ENCODE measurements at places on chromosomes 7 and 10.

DNA sequence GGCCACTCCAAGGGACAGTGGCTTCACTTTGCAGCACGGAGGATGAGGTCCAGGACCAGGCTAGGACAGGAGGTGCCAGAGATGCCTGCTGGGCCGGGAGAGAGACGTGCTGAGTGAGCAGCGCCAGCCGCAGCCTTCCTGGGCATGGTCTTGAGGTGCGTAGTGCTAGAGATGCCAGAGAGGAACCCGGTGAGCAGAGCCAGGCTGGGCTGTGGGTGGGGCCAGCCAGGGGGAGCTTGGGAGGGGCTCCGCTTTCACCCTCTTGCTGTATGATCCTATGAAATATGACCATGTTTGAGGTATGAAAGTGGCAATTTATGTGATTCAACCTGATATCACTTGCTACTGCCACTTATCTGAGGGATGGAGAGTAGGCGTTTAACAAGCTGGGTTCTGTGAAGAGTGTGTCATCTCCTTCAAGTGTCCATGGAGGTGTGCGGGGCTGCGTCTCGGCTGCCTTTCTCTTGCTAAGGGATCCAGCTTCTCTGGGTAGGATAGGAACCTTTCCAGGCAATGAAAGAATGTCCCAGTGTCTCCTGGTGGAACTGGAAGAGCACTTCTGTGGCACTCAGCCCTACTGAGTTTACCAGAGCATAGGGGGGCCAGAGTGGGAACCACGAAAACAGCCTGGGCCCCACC lies 518.4 kb upstream of the FOXK1 start:
- DNase-seq = no peak

DNA sequence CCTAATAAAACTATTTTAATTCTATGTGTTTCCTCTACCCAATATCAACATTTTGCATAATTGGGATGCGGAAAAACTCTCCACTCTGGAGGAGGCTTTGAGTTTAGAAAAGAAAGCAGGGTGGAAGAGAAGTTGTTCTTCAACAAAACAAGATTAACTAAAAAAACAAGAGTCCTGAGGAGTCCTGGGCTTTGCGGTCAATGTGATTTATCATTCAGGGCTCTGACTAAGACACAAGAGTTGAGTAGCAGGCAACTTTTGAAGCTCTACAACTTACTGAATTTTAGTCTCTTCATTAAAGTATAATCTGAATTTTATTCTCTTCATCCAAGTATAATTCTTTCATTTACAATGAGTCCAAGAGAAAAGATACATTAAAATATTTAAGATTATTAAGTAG lies 18.3 kb upstream of the TMEM26 start:
- no peak for DNase-seq

DNA sequence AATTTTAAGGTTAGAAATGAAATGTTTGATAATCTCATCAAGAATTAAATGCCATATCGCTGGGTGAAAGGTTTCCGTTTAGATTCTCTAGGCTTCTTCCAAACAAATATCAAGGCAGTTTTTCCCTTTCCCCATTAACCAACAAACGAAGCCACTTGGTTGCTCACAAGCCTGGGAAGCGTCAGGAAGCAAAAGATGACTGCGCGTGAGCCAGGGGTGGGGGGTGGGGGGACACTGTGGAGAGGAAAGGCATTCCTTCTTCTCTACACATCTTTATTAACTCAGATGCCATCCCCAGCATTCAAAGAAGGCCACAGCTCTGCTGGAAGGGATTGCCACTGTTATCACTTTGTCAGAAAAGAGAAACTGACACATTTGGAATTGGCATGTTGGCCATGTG lies 207.1 kb downstream of the TRIL start:
- DNase-seq = no peak

DNA sequence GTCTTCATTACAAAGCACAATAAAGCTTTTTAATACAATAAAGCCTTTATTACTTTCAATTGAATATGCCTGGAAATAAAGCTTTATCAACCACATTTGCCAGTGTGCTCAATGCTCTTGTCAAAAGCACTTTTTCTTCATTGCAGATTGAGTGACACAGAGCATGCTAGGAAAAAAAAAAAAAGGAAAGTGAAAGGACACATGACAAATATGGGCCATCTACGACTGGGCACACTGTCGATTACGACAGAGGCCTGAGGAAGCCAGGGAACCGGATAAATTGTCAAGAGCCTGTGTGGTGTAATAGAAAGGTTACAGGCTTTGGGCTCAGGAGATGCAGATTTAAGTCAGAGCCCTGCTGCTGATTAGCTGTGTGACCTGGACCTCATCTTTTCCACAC lies 84.8 kb upstream of the LRGUK start:
- no peak for DNase-seq

DNA sequence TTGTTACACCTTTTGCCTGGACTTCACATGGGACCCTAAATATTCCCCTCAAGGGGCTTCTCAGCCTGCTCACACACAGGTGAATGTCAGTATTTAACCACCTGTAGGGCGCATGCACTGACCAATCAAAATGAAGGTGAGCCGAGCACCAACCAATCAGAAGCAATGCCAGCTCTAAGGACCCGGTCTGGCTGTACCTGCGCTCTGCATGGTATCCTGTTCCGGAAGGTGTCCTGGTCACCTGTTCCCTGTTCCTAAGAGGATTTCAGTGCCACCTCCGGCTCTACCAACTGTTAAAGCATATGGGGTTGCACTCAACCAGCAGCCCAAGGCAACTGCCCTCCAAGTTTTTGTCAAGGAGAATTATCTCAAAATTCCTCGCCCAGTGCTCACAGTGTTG lies 18.4 kb upstream of the CALN1 start:
- no peak for DNase-seq

- no peak for DNase-seq
Measured at GRCh38 chr7:70177166-70177565, 578.9 kb downstream of the AUTS2 start.

GRCh38 chr10:114367351-114368056 lies 36.8 kb downstream of the AFAP1L2 start:
- DNase-seq = peak; percentile 45
